ENCODE measurements at places on chromosomes 5 and 9.

DNA sequence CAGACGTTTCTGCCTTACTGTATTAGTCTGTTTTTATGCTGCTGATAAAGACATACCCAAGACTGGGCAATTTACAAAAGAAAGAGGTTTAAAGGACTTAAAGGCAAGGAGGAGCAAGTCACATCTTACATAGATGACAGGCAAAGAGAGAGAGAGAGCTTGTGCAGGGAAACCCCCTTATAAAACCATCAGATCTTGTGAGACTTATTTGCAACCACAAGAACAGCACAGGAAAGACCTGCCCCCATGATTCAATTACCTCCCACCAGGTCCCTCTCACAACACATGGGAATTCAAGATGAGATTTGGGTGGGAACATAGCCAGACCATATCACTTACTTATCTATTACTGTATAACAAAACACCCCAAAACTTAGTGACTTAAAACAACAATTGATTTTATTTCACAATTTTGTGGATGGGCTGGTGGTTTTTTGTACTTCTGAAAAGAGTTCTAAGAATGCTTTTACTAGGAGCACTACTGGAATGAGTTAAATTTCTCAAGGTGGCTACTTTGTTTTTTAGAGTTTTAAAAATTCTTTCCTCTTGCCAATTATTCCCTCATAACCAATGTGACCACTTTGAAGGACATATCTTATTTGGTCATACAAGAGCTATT lies 10.3 kb downstream of the RUSC2 start:
- DNase-seq: no peak

- no peak for DNase-seq
These were observed 21.2 kb upstream of the IL31RA start for GRCh38 chr5:55829956-55830355.

DNA sequence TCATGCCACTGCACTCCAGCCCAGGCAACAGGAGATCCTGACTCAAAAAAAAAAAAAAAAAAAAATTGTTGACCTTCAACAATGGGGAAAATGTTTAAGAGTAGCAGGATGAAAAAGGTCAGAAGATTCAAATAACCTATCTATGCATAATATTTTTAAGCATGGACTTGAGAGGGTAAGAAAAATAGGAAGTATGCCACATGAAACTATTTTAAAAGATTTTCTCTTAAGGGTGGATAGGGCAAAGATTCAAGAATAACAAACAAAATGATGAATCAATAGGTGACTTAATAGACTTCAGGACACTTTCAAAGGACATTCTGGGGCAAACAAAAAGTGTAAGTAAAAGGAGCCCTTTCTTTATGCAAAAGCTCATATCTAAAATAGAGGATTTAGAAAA lies 3.2 kb downstream of the TEX48 start:
- no peak for DNase-seq

- DNase-seq: no peak
These were observed 38.7 kb downstream of the JAKMIP2 start for GRCh38 chr5:147743678-147744374.

DNA sequence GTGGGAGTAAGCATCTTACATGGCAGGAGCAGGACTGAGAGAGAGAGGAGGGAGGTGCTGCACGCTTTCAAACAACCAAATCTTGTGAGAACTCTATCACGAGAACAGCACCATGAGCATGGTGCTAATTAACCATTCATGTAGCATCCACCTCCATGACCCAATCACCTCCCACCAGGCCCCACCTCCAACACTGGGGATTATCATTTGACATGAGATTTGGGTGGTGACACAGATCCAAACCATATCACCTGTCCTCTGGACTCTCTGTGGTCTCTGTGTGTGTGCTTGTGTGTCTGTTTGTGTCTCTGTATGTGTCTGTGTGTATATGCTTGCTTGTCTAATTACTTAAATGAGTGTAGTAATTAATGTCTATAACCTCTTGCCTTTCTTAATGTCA lies 31.1 kb downstream of the SEC61B start:
- DNase-seq: no peak

DNA sequence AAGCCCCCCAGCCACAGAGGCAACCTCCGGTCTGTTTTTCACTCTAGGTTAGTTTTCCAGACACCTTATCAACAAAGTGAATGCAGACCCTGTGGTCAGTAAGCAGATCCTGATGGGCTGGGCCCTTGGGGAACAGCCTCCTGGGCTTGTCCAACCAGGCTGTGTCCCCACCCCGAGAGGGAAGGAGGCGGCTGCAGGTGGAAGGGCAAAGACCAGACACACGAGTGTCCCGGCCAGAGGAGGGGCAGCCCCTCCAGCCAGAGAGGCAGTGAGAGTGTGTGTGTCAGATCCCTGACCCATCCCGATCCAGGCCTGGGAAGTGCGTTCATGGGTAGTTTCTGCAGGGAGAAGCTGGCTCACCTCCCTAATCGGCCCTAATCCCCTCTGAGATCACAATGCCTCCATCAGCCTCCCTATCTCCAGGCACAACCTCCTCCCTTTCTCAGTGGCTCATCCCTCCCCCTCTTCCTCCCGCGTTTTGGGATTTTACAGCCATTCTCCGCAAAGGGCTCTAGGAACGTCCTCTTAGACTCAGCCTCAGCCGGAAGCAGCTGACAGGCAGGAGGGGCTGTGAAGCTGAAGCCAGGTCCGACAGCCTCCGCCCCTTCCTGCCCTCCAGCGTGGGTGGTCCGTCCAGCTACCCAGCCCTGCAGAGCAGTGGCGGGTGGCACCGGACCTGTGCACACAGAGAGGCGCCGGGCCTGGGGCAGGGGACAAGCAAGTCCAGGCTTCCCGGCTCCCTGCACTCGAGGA lies 9.7 kb downstream of the SLC12A7 start:
- no peak for DNase-seq

DNA sequence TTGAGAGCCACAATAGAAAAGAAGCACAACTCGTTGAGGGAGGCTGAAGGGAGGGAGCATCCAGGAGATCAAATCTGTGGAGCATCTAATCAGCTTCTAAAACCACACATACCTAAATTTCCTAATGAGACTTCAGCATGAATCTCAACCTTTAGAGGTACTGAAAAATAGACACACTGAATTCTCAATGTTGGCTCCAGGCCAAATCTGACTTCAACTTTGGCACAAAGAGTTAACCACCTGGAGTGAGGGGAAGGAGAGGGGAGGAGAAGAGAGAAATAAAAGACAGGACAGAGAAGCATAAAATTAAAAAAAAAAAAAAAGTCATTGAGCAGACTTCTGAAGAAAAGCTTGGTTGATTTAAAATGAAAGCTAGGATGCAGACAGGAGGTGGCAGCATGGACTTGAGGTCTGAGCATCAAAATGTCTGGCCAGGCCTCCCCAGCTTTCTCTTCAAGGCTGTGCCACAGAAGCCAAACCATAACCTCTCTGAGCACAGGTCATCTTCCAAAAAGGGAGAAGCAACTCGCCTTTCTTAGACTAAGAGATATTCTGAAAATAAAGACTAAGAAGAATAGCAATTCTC lies 205.6 kb downstream of the DENND1A start:
- no peak for DNase-seq

DNA sequence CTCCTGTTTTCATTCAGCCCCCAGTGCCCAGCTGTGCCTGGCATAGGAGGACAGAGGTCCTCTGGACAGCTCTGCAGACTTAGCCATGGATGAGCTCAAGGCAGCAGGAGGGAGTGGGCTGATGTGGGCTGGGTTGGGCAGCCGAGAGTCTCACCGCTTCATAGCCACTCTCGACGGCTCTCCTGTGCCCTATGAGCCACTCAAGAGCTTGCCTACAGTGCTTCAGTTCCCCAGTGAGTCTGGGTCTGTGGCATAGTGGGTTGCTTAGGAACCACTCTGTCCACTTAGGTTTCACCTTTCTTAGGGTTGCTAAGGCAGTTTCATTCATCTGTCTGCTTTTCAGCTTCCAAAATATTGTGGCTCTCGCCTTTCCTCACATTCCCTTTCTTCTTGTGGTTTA lies 296.8 kb downstream of the ICE1 start:
- DNase-seq: no peak

- no peak for DNase-seq
These were observed 643.6 kb downstream of the ACTL7B start for GRCh38 chr9:108212184-108212583.

GRCh38 chr9:61666310-61666709 lies 476.5 kb downstream of the SPATA31A7 start:
- no peak for DNase-seq

GRCh38 chr9:96418920-96419690 lies 935 bp upstream of the ZNF367 start:
- DNase-seq: peak; percentile 21

GRCh38 chr5:175694371-175695160 lies 36.7 kb downstream of the HRH2 start:
- DNase-seq: no peak

DNA sequence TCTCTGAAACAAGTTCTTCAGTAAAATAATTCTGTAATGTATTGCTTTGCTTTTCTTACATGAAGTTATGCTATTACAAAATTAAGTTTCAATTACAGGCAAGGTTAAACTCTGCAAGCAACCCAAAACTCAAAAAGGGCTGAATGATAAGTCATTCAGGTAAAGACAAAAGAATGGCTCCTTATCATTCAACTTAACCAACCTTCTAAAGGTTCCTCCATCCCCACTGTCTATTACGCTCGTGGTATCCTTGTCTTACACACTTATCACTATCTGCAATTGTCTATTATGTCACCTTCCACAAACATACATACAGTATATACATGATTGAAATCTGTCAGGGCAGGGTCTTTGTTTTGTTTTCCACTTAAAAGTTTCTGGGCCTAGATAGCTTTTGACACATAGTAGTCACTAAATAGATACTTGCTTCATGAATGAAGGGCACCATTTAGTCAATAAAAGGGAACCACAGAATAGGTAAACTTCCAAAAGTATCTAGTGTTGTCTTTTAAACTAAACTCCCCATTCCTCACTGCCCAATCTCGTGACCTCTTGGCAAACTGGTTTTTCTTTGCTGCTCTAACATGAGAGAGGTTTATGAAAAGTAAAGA lies 6.9 kb downstream of the RPL37 start:
- DNase-seq: no peak

DNA sequence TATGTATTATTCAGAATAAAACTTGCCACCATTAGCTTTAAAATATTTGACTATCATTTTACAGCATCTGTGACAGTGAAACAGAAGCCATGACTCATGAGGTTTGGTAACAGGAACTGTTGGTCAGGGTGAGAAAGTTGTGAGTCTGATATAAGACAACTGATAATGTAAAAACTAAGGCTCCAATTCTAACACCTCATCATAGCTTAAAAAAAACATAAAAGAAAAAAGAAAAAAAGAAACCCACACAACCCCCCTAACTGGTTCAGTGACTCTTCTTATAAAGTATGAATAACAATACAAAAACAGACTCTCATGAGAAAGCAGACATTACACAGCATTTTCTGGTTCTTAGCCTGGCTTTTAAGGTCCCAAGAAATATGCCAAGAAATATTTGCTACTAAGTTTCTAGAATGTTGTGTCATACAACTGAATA lies 85.8 kb downstream of the MRPS27 start:
- DNase-seq: no peak

DNA sequence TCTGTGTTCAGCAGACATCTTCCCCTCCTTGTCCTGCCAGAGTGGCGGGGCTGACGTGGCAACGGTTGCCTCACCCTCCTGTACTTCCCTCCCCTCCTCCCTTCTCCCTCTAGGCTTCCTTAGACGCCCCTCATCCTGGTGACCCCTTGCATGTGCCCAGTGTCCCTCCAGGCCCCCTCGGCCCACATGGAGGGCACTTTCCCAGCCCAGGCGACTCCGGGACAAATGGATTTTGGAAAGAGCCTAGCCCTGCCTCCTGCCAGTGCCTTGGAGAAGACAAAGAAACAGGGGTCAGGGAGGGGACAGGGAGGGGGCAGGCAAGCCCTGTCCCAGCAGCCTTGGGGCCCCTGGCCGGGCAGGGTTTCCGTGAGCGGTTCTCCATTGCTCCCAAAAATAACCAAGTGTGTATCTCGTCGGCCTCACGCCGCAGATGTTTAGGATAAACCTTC lies 38.3 kb upstream of the NEURL1B start:
- no peak for DNase-seq

- no peak for DNase-seq
These were observed 28.5 kb upstream of the CORO2A start for GRCh38 chr9:98220911-98221310.

DNA sequence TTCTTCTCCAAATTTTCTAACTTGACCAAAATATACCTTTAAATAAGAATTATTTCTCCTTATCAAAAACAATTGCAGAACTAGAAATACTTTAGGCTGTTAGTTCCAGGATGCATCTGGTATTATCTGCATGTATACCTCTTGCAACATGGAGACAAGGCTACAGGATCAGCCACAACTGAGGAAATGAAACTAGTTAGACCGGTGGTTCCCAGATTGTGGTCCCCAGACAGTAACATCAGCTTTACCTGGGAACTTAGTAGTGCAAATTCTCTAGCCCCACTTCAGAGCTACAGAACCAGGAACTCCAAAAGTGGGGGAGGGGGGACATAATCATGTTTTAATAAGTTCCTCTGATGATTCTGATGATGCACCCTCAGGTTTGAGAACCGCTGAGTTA lies 61.6 kb upstream of the C9orf72 start:
- no peak for DNase-seq

- peak; percentile 37 for DNase-seq
These were observed at the start of gene DOCK2 for GRCh38 chr5:169637085-169637548. TSS of gene DOCK2 (plus strand) at chr5:169637275. CDS start at chr5:169637327, 52 bp downstream.

DNA sequence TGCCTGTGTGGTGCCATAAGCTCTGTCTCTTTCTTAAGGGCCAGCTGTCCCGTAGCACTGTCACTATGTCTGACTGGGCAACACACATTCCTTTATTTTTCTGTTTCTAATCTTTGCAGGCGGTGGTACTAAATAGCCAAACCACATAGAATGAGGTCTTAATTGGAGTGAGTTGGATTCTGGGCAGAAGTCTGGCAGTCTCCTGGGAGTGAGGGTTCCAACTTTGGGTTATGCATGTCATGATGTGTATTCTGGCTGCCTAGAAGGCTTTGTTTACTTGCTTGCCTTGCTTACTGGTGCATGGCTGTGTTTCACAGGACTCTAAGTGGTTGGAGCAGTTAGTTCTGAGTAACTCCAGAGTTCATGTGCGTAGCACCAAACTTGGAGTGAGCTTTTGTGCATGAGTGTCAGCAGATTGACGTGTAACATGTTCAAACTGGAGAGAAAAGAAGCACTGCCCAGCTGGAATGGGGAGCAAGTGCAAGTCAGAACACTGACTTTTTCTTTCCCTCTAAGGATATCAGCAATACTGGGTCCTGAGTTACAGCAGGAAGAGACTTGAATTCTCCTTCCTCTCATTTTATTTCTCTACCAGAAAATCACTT lies 185.8 kb downstream of the PCSK1 start:
- no peak for DNase-seq

Data from stimulated activated CD4-positive, alpha-beta T cell treated with anti-CD3 and anti-CD28 coated beads, Interleukin-15, amount 100 ng/mL, for 1 hour (primary cell).